ENCODE measurements at places on chromosomes 4 and X.

DNA sequence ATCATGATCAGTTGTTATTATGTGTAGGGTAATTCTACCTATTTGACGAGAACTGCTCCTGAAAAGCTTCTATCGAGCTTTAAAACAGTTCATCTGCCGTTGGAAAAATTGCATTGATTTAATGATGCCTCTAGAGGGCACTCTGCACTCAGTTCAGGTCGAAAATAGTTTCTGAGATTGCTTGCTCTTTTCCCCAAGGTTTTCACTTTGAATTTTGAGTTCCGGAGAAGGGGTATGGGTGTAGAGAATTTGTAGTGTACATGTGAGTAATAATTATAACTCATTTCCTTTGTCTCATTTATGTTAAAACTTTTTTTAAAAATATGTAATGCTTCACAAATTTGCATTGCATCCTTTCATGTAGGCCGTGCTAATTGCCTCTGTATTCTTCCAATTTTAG, 28.4 kb upstream of the TNIP3 start:
- H3K4me1 ChIP-seq, result peaks cover 6% of the 10 kb centered on the region
- H3K36me3 ChIP-seq, result no peaks in the 10 kb centered on the region
- peaks cover 22% of the 10 kb centered on the region for H3K27me3 ChIP-seq

GRCh38 chrX:72037601-72038000, 94.1 kb downstream of the RTL5 start:
- DNase-seq, result no peak
- peaks cover 20% of the 10 kb centered on the region for H3K4me1 ChIP-seq
- no peaks in the 10 kb centered on the region for H3K27me3 ChIP-seq
- peaks cover 13% of the 10 kb centered on the region for H3K36me3 ChIP-seq
- no peak overlapping the region for H3K4me3 ChIP-seq

- no peaks in the 10 kb centered on the region for H3K4me1 ChIP-seq
- H3K4me3 ChIP-seq, result no peak overlapping the region
- H3K27me3 ChIP-seq, result no peaks in the 10 kb centered on the region
- H3K27ac ChIP-seq, result no peak overlapping the region
- DNase-seq, result no peak
Observed at GRCh38 chrX:153992180-153992579, 19.6 kb downstream of the TMEM187 start.

- no peaks in the 10 kb centered on the region for H3K36me3 ChIP-seq
- H3K27me3 ChIP-seq, result peaks cover 39% of the 10 kb centered on the region
- no peak for DNase-seq
- H3K27ac ChIP-seq, result no peak overlapping the region
Observed at GRCh38 chr4:25863347-25863784, 578 bp upstream of the SEL1L3 start.

GRCh38 chrX:153583433-153583832, 15.5 kb downstream of the CCNQ start:
- H3K4me1 ChIP-seq, result peaks cover 20% of the 10 kb centered on the region
- H3K27me3 ChIP-seq, result no peaks in the 10 kb centered on the region
- no peak overlapping the region for H3K4me3 ChIP-seq
- peaks cover 4% of the 10 kb centered on the region for H3K36me3 ChIP-seq
- DNase-seq, result no peak
- H3K27ac ChIP-seq, result no peak overlapping the region

All from mesothelial cell of epicardium (in vitro differentiated cells).